AG04449 (cell line): ENCODE measurements at places on chromosomes 5 and 9.

GRCh38 chr9:93651521-93651950, 75.2 kb downstream of the PHF2 start:
- no peak for DNase-seq

DNA sequence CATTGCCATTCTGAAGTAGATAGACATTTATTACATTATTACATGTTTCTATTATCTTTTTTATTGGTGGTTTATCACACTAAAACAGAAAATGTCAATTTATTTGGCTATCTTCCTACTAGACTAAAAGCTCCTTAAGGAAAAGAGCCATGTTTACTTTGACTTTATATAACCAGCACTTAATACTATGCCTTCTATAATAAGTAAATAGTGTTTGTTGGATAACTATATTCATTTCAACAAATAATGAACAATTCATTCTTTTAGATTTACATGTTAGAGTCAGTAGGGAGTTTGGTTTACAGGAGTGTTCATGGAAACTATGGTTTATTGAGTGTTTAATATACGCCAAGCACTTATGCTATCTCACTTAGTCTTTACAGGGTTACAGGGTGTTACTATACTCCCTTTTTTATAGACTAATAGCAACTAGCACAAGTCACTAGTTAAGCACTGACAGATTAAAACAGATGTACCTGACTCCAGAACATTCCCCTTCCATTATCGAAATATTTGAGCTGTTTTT, 7.3 kb downstream of the PPIP5K2 start:
- DNase-seq = no peak

- DNase-seq = no peak
These were observed 28.4 kb downstream of the PCSK5 start for GRCh38 chr9:75918909-75919308.

DNA sequence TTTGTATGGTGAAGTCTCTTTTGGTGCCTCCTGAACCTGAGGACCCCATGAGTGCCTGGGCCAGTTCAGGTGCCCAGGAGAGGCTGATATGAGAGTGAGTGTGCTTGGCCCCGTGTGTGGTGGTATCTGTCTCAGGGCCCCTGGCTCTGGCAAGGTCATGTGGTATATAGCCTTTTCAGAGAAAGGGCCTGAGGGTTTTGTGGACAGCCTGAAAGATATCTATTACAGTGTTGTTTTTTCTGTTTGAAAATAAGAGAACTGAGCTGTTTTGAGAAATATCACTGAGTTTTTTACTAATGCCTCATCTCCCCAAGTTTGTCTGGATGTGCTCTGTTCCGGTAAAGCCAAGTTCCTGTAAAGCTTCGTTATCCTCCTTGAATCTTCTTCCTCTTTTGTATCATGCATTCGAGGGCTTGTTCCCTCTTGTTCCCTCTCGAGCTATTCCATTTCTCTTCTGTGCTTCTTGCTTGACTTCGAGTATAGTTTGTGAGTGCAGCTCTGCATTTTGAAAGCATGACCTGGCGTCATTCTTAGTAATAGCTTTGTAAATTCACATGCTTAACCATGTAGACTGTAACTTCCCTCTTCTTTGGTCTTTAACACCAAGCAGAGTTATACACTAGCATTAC, 122.3 kb downstream of the MAST4 start:
- DNase-seq = no peak

- DNase-seq = no peak
These were observed 5.4 kb upstream of the HBEGF start for GRCh38 chr5:140351609-140352334.

DNA sequence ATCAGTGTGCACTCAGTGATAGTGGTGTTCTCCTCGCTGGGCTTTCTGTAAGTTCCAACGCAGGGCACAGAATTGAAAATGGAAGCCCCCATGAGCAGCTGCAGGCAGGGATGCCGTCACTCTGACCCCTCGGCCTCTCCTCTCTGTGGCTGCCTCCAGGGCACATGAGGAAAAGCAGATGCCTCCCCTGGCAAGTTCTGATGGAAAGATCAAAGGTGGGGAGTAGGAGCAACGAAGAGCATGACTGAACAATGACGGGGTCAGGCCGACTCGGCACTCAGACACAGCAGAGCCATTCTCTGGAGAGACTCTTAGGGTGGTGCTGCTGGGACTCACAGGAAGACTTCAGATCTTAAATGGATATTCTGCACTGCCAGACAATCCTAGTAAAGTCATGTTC, 65.6 kb upstream of the CKMT2 start:
- DNase-seq = no peak

DNA sequence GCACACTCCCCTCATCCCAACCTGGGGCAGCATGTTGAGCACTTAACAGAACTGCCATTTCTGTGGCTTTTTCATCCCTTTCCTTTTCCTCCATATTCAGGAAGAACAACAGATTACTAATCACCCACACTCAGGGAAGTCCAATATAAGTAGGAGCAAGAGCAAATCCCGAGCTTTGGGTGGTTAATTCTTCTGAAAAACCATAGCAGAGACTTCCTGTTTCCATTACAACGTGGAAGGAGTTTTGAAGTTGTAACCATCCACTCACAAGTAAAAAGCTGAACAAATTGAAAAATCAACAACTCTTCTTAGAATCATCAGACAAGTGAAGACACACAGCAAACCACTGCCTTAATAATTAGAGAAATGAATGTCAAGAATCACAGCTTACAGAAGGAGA, 8.2 kb downstream of the CTSL start:
- no peak for DNase-seq

- no peak for DNase-seq
These were observed 53.7 kb downstream of the IPO11 start for GRCh38 chr5:62465985-62466925.

- no peak for DNase-seq
These were observed 104.3 kb downstream of the PIK3R1 start for GRCh38 chr5:68319706-68320412.

DNA sequence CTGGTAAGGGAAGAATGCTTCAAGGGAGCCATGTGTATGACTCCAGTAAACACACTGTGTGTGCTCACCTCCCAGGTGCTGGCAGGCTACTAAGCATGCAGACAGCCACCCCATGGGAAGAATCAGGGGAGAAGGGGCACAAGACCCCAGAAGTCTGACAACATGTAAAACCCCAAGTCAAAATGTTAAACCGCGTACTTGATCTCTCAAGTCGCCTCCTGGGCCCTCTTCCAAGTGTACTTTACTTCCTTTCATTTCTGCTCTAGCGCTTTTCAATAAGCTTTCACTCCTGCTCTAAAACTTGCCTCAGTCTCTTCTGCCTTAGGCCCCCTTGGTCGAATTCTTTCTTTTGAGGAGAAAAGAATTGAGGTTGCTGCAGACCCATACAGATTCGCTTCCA, 31.3 kb downstream of the DAPK1 start:
- DNase-seq = no peak

GRCh38 chr5:2797160-2797559, 45.7 kb upstream of the IRX2 start:
- no peak for DNase-seq

DNA sequence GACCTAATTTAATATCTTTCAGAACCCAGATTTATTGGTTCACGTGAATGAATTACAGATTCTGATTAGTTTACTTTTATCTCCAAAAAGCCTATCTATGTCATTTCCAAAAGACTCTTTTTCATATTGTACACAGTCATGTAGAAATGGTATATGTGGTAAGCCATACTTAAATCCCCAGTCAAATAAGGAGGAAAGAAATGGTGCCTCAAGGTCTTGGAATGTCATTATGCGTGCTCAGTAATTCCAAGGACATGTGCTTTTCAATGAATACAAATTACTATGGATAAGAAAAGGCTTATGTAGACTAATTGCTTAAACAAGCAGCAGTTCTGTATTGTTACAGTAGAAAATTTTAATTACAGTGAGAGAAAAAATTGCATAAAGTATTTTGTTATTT, 64.1 kb upstream of the TYRP1 start:
- no peak for DNase-seq

- DNase-seq = no peak
These were observed 9.7 kb upstream of the NEK6 start for GRCh38 chr9:124248066-124248465.

GRCh38 chr5:115487756-115488155, 56.8 kb downstream of the FEM1C start:
- no peak for DNase-seq

DNA sequence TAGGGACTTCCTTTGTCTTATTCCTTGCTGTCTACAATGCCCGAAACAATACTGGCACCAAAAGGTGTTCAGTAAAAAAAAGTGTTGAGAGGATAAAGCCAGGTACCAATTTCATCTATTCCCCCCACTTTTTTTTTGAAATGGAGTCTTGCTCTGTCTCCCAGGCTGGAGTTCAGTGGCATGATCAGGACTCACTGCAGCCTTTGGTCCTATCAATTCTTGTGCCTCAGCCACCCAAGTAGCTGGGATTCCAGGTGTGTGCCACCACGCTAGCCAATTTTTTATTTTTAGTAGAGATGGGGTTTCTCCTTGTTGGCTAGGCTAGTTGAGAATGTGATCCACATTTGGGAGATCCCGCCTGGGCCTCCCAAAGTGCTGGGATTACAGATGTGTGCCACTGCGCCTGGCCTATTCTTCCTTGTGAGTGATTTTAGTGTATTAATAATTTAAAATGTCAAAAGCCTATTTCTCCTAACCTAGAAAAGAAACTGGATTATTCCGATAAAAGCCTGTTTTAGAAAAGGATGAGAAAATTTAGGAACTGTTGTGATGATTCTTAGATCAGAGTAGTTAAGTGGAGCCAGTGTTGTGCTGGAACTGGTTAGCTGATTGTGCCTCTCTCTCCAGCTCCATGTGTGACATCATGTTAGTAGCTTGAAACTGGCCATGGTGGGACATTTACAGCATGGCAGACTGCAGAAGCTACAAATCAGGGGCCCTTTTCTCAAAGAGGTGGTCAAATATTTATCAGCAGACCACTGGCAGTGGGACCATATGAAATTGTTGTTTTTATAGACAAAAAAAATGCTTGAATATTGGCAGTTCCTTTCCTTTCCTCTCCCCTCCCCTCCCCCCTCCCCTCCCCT, 14.3 kb downstream of the CDC42SE2 start:
- DNase-seq = no peak

DNA sequence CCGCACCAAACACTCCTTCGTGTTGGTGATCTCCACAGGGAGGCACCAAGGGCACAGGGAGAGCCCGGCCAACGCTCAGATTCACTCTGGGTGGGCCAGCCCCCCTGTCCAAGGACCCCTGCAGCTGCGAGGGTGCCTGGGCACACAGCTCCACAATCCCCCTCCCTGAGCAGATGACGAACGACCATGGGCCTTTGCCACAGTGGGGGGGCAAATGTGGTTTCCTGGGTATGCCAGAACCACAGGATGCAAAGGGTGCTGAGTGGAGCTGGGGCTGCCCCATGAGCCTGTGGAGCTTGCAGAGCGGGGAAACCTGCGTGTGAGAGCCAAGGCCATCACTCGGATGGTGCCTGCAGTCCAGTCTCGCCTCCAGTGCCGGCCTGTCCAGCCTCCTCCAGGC, 31.0 kb downstream of the LPCAT1 start:
- no peak for DNase-seq

DNA sequence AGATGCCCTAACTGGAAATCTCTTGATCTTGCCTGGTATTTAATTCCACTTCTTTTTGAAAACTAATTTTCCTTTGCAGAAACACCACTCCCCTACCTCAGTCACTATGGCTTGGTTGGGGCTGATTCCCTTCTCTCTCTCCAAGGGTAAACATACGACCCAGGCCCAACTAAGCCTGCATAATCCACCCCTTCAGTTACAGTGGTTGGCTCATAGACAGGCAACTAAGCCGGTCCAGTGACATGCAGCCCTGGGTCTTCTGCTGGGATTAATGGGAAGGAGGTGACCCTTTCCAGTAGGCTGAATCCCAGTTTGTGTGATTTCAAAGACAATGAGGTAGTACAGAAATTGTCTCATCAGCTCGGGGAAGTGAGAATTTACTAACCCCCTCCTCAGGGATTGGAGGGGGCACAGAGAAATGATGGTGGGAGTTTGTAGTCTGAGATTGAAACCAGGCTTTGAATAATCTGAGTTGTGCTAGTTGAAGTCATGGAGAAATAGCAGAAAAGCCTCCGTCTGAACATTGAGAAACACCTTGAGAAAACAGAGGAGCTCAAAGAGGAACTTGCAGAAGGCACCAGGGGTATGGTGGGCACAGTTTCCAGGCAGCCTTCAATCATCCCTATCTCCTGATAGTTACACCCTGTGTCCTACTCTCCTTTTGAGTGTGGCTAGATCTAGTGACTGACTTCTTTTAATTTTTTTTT, 148.9 kb downstream of the GCNT1 start:
- no peak for DNase-seq

DNA sequence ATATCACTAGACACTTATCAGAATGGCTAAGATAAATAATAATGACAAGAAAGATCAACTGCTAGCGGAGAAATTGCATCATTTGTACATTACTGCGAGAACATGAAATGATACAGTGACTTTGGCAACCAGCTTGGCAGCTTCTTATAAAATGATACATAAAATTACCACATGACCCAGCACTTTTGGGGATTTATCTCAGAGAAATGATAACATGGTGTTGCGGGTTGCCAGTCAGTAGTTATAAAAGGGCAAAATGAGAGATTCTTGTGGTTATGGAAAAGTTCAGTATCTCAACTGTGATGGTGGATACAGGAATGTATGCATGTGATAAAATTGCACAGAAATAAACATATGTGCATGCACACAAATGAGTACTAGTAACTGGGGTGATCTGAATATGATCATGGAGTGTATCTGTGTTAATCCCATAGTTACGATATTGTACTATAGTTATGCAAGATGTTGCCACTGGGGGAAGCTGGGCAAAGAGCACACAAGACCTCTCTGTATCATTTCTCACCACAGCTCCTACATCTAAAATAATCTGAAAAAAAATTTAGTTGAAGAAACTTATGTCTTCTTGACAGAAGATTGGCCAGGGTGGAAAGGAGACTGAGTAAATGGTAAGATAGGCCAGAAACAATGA, 128.9 kb downstream of the NXNL2 start:
- DNase-seq = no peak

DNA sequence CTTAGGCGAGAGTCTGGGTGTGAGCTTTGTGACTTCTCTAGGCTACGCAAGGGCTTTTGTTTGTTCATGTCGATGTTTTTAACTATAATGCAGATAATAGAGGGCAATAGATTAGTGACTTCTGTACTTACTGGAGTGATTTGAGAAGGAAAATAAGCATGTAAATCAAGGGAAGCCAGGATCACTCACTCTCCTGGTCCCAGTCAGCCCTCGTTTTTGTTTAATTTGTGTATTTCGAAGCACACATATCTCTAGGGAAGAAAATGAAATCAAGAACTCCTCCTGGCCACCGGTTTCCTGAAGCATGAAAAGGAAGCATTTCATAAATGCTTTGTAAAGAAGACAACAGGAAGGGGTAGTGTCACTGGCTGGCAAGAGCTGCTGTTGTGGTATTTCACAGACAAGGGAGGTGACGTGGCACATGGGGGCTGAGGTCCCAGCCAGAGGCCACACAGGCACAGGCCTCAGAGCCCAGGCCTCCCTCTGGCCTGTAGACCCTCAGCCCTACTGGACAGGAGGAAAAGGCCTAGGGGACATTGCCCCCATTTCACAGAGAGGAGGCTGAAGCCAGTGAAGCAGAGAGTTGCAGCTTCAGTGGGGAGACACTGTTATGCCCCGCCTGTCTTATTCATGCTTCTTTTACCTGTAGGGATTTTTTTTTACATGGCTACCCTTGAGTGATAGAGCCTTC, 34.1 kb downstream of the IRF1 start:
- DNase-seq = no peak
